ENCODE measurements at places on chromosomes 2 and 18.

DNA sequence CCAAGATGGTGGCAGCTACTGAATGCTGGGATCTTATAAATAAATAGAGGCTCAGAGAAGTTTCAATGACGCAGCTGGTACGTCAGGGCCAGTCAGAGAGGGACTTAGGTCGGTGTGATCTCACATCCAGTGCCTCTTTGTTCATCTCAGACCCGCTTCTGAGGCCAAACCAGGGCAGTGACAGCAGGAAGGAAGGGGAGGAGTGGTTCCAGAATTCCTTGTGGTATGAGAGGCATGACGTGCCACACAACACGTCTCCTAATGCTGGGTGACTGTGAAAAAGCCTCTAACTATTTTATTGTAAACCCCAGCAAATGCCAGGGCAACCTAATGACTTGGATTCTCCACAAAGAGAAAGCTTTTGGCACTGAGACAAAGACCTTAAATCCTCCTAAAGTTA, 423.3 kb downstream of the LPIN1 start:
- peak; percentile 40 for DNase-seq

- DNase-seq = no peak
Measured at GRCh38 chr2:48483506-48483905, 46.4 kb upstream of the STON1 start.

GRCh38 chr2:111616651-111617218, 267.3 kb downstream of the ANAPC1 start:
- DNase-seq = no peak

DNA sequence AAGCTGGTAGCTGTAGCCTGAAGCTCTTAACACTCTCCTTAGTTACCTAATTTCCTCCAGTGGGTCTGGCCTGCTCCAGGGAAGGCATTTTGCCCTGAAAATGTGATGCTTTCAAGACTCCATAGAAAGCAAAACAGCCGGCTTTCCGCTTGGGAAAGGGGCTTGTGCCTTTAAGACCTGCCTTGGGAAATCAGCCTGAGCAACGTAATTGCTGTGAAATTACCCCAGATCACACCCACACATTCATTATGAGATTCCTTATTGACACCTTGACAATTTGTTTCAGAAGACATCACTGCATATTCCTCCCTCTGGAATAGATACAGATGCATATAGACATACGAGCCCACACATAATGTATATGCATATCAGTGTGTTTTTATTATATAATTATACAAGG, 190.5 kb upstream of the SKOR2 start:
- no peak for DNase-seq
